AG04449 (cell line): ENCODE measurements at places on chromosomes 11 and 22.

- DNase-seq = no peak
These were observed 946.2 kb downstream of the LRRC4C start for GRCh38 chr11:40513281-40513680.

DNA sequence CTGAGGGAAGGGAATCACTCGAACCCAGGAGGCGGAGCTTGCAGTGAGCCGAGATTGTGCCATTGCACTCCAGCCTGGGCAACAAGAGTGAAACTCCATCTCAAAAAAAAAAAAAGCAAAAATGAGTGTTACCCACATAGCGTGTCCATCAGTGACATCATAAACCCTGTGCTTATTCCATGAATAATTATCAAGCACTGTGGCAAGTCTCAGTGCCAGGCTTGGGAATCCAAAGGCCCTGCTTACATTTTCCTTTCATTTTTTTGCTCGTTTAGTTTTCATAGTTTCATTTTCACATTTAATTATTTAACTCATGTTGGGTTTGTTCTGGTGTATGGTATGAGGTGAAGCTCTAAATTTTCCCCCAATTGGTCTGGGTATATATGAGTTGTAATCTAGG is 46.5 kb downstream of the NEU3 start:
- DNase-seq = no peak

- no peak for DNase-seq
These were observed 242.7 kb upstream of the CHORDC1 start for GRCh38 chr11:90465553-90465952.

- DNase-seq = no peak
These were observed 19.9 kb downstream of the CARS1 start for GRCh38 chr11:3037040-3037944.

DNA sequence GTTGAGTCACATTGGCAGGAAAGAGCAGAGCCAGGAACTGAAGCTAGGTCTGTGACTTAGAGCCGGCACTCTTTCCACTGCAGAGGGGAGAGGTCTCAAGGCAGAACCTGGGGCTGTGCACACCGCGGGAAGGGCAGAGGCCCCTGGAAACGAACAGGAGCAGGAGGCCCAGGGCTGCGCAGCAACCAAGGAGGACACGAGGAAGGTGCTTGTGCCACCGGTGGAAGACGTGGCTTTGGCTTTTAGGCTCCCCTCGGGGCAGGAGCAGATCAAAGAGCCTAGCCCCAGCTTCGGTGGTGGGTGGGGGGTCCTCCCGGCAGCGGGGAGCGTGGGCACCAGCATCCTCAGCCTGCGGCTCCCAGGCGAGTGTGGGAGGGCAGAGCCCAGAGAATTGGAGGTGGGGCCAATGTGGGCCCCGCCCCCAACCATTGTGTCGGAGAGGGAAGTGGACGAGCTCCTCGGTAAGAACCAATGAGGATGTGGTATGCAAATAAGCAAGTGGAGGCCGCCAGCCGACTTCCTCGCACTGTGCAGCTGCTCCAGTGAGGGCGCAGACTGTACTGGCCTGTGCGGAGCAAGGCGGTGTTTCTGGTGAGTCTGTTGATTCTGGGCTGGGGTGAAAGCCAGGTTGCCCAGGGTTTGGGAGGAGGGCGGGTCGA is at the start of gene CCDC116:
Gene CCDC116 (plus strand): TSS at position 524 of the 659 bp plus-strand sequence. CDS start 422 bp downstream, outside the sequence.
- no peak for DNase-seq

GRCh38 chr11:103920449-103920848 is 116.0 kb upstream of the DDI1 start:
- DNase-seq = no peak

- DNase-seq = no peak
These were observed 241.0 kb upstream of the UBASH3B start for GRCh38 chr11:122414406-122415018.

- DNase-seq = no peak
These were observed 93.0 kb downstream of the CELSR1 start for GRCh38 chr22:46444390-46444854.

GRCh38 chr11:130475426-130476053 is 27.1 kb downstream of the ADAMTS15 start:
- DNase-seq = no peak

DNA sequence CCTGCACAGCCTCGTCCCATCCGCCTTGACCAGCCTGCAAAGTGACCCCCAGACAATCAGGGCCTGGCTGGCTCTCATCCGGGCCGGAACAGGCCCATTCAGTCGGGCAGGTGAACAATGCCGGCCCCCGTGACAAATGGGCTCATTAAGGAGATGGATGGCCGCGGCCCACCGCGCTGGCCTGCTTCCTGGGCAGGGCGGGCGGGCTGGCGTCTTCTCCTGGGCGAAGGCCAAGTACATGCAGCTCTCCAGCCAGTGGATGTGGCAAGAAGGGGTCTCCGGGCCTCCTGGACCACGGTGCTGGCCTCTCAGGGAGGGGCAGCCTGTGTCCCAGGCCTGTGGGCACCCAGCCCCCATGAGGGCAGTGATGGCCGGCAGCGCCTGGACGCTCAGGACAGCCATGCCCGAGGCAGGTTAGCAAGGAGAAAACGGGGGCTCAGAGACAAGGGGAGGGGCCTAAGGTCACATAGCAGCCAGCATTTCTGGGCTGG is 1022.8 kb downstream of the BRD1 start:
- no peak for DNase-seq

GRCh38 chr22:40345815-40346184 is 500 bp upstream of the ADSL start:
- DNase-seq = no peak

GRCh38 chr22:29055192-29055830 is 6.3 kb downstream of the C22orf31 start:
- DNase-seq = no peak

GRCh38 chr22:28241656-28242290 is 322.7 kb upstream of the PITPNB start:
- DNase-seq = no peak

- no peak for DNase-seq
These were observed 11.6 kb upstream of the CADM1 start for GRCh38 chr11:115515647-115516395.

- DNase-seq = no peak
These were observed 291.8 kb downstream of the MIAT start for GRCh38 chr22:26949193-26949592.

DNA sequence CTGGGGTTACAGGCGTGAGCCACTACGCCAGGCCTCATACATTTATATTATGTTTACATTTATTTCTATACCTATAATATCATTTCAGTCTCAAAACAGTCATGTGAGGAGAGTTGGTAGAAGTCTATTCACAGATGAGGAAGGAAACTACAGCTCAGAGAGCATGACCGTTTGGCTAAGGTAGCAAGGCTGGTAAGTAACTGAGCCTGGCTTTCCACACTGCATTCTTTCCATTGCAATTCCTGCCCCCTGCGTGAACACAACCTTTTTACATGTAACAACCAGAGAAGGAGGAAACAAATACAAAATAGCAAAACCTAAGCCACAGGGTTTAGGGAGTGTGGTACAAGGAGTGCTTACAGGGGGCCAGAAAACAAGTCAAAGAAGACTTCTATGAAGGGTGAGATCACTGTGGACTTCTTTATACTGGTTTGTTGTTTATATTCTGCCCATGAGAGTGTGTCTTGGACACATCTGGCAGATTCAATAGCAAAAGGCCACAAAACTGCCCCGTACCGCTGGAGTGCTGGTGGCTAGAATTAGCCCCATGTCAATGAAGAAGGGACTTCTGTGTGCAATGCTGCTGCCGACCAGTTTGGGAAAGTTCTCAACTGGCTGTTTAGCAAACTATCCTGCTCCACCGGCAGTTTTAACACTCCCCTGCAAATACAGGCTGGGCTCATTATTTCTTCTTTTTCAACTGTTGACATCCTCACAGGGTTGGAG is 19.0 kb downstream of the MICAL3 start:
- no peak for DNase-seq

DNA sequence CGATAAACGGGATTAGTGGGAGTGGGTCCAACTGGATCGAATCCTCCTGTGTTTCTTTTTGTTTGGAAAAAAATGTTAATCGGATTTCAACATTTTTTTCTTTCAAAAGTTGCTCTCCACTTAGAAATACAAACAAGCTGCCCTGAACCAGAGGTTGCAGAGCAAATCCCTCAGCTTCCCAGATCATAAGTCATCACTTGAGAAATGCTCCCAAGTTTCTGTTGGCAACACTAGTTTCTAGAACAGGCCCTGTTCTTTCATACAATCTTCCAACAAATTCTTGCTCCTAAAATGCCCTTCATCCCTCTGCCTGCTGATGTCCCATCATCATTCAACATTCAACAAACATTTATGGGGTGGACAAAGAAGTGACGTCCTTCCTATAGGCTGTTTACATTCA is 1.3 kb upstream of the MLC1 start:
- peak; percentile 3 for DNase-seq

DNA sequence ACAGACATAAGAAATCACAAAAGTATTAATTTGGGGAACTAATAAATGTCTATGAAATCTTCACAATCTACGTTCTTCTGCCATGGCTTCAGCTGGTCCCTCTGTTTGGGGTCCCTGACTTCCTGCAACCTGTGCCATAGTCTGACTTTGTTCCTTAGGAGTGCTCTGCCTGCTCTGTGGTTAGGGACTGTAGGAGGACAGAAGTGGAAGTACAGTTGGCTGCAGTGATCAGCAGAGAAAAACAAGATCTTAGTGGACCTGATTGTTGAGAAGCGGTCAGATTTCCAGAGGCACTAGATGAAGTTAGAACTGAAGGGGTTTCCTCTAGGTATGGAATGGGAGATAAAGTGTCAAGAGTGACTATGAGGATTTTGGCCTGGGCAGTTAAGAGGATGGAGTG is 80.6 kb downstream of the PPP6R3 start:
- no peak for DNase-seq

- DNase-seq = no peak
These were observed at the start of gene CHST1 for GRCh38 chr11:45665206-45665932. Gene CHST1, minus strand, starts transcription at chr11:45665622. Its CDS starts 14,699 bp downstream, at chr11:45650923.

- DNase-seq = no peak
These were observed 30.7 kb upstream of the LMO1 start for GRCh38 chr11:8294251-8294935.
